Chondrocyte (in vitro differentiated cells): ENCODE measurements at places on chromosomes 11 and 22.

DNA sequence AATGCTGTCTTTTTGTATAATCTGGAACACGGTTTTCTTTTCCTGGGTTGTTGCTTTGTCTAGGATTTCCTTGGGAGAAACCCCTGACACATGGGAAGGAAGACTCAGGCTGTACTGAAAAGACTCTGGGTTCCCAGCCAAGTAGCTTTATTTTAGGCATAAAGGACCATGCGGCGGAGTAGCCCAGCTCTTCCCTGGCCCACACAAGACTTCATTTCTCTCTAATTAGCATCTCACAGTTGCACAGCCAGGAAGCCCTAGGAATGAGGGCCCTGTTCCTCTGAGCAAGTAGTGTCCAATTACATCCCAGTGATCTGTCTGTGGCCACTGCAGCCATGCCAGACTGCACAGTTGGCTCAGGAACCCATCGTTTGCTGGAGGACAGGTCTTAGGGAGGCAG, 319.5 kb downstream of the TENM4 start:
- no peak for DNase-seq
- H3K27ac ChIP-seq = no peak overlapping the region
- no peak overlapping the region for H3K4me3 ChIP-seq

DNA sequence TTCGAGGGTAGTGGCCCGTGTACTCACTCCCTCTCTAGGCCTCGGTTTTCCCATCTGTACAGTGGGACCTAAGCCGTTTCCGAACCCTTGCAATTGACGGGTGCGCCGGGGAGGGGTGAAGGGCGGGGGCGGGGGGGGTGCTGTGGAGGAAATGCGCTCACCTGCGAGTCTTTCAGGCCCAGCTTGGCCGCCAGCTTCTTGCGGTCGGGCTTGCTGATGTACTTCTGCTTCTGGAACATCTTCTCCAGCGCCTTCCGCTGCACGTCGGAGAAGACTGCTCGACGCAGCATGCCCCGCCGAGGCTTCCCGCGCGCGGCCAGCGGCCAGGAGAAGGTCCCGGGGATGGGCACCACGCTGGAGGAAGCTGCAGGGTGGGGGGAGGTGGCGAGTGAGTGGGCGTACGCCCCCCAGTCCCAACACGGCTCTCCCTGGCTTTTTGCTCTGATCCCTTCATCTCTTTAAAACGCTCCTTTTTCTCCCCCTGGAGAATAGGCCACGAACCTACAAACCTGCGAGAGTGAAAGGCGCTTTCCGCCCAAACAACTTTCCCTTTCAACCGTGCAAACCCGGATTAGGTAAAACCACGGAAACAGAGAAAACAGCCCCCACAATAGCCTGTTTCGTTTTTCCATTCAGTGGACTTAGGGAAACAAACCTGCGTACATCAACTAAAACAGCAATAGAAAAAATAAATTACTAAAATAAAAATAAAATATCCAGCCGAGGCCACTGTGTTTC, 3.2 kb downstream of the DBX1 start:
- H3K27me3 ChIP-seq = peaks cover 57% of the 10 kb centered on the region
- H3K4me1 ChIP-seq = peaks cover 34% of the 10 kb centered on the region
- no peak overlapping the region for H3K4me3 ChIP-seq
- H3K27ac ChIP-seq = no peak overlapping the region
- DNase-seq = no peak

GRCh38 chr11:44797886-44798606, 71.3 kb downstream of the TSPAN18 start:
- H3K27me3 ChIP-seq = peaks cover 50% of the 10 kb centered on the region
- DNase-seq = no peak
- H3K4me1 ChIP-seq = peaks cover 17% of the 10 kb centered on the region
- H3K27ac ChIP-seq = no peak overlapping the region
- peaks cover 2% of the 10 kb centered on the region for H3K36me3 ChIP-seq
- no peak overlapping the region for H3K4me3 ChIP-seq

DNA sequence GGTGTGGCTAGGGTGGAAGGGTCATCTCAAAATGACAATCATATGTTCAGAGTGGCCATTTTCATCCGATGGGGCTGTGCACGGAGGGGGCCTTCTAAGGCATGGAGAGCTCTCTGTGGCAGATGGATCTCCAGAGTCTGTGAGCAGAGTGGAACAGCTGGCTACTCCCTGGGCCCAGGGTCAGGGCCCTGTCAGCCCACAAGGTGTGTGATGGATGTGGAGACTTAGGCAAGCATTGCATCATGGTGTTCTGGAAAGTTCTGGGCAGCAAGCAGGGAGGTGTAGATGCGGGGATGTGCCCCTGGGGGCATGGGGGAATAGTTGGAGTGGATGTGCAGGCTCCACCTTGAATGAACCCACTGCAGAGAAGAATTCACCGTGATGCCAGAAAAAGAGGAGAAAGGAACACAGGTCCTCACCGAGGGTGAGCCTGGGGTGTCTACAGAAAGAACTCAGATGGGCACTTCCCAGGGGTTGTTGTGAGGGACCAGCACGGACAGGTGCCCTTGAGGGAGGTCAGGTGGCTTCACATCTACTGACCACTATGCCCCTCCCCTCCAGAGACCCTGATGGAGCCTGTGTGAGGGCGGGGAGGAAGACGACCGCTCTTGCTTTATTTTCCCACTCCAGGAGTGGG, 51.1 kb downstream of the CHRDL2 start:
- H3K36me3 ChIP-seq = no peaks in the 10 kb centered on the region
- no peak for DNase-seq
- H3K4me3 ChIP-seq = no peak overlapping the region
- H3K4me1 ChIP-seq = peaks cover 14% of the 10 kb centered on the region
- H3K27ac ChIP-seq = no peak overlapping the region
- no peaks in the 10 kb centered on the region for H3K27me3 ChIP-seq

DNA sequence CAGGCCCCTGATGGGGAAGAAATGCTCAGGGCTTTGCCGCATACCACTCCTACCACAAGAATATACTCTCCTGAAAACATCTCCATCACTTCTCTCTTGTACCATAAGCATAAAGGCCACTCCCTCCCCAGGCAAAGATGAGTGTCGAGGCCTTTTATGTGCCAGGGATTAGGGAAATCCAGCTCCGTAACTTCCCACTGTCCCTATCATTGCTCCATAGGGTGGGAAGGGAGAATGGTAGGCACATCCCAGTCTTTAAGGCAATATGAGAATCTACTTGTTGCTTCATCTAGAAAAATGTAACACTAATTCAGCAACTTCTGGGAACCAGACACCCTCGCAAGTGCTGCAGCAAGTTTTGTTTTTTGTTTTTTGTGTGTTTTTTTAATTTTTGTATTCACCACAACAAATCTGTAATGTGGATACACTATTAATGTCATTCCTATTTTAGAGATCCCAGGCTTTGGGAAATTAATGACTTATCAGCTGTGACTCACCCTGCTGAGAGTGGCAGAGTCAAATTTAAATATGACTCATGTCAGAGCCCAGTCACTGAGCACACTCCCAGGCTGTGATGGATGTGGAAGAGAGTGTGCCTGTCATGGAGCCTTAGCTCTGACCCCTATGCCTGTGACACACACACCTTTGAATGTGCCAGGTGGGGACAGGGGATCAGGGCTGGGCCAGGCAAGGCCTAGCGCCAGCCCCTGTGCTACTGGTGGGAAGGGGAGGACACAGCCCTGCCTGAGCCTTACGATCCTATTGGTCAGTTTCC, 23.4 kb downstream of the PANX1 start:
- no peaks in the 10 kb centered on the region for H3K27me3 ChIP-seq
- peaks cover 2% of the 10 kb centered on the region for H3K36me3 ChIP-seq
- H3K4me3 ChIP-seq = peak overlapping the region; percentile 4
- H3K27ac ChIP-seq = peak overlapping the region; percentile 89

GRCh38 chr11:128285321-128285720, 302.0 kb downstream of the ETS1 start:
- no peaks in the 10 kb centered on the region for H3K27me3 ChIP-seq
- no peak overlapping the region for H3K27ac ChIP-seq
- no peaks in the 10 kb centered on the region for H3K36me3 ChIP-seq
- H3K4me3 ChIP-seq = no peak overlapping the region
- DNase-seq = no peak

GRCh38 chr11:16902781-16903378, 111.3 kb downstream of the PLEKHA7 start:
- H3K27me3 ChIP-seq = no peaks in the 10 kb centered on the region
- no peaks in the 10 kb centered on the region for H3K36me3 ChIP-seq
- DNase-seq = no peak
- H3K27ac ChIP-seq = no peak overlapping the region

- no peak overlapping the region for H3K4me3 ChIP-seq
- peaks cover 67% of the 10 kb centered on the region for H3K4me1 ChIP-seq
- DNase-seq = no peak
- H3K27me3 ChIP-seq = no peaks in the 10 kb centered on the region
- peak overlapping the region; percentile 80 for H3K27ac ChIP-seq
Observed at GRCh38 chr11:62399172-62399877, 19.5 kb upstream of the SCGB1A1 start.

GRCh38 chr11:18314784-18315523, 7.0 kb downstream of the HPS5 start:
- H3K4me3 ChIP-seq = no peak overlapping the region
- H3K27me3 ChIP-seq = no peaks in the 10 kb centered on the region
- H3K27ac ChIP-seq = peak overlapping the region; percentile 82
- no peak for DNase-seq
- peaks cover 12% of the 10 kb centered on the region for H3K36me3 ChIP-seq
- H3K4me1 ChIP-seq = peaks cover 76% of the 10 kb centered on the region

- no peaks in the 10 kb centered on the region for H3K36me3 ChIP-seq
- H3K4me1 ChIP-seq = peaks cover 10% of the 10 kb centered on the region
- peak within 1 kb of the TSS; percentile 76 for H3K4me3 ChIP-seq
- peak; percentile 92 for DNase-seq
- H3K27me3 ChIP-seq = no peaks in the 10 kb centered on the region
Observed at GRCh38 chr22:30694640-30695350, at the start of gene OSBP2. OSBP2 (plus strand) TSS chr22:30694874; CDS start chr22:30694910, 36 bp downstream.

GRCh38 chr11:125923012-125923579, 18.8 kb downstream of the DDX25 start:
- H3K4me1 ChIP-seq = peaks cover 8% of the 10 kb centered on the region
- no peak for DNase-seq
- peaks cover 30% of the 10 kb centered on the region for H3K27me3 ChIP-seq
- H3K36me3 ChIP-seq = no peaks in the 10 kb centered on the region

- DNase-seq = no peak
- H3K27ac ChIP-seq = no peak overlapping the region
- H3K27me3 ChIP-seq = peaks cover 62% of the 10 kb centered on the region
- no peaks in the 10 kb centered on the region for H3K36me3 ChIP-seq
Observed at GRCh38 chr11:72606748-72607468, 67.3 kb downstream of the PDE2A start.

GRCh38 chr11:117096201-117096991, 1.8 kb downstream of the SIK3 start:
- no peak for DNase-seq
- H3K27ac ChIP-seq = no peak overlapping the region
- H3K4me3 ChIP-seq = peak overlapping the region; percentile 93
- H3K4me1 ChIP-seq = peaks cover 58% of the 10 kb centered on the region
- no peaks in the 10 kb centered on the region for H3K27me3 ChIP-seq
- H3K36me3 ChIP-seq = no peaks in the 10 kb centered on the region

- no peak for DNase-seq
- H3K36me3 ChIP-seq = no peaks in the 10 kb centered on the region
- no peak overlapping the region for H3K27ac ChIP-seq
- no peak overlapping the region for H3K4me3 ChIP-seq
Observed at GRCh38 chr11:125068368-125068767, 5.3 kb downstream of the SLC37A2 start.

DNA sequence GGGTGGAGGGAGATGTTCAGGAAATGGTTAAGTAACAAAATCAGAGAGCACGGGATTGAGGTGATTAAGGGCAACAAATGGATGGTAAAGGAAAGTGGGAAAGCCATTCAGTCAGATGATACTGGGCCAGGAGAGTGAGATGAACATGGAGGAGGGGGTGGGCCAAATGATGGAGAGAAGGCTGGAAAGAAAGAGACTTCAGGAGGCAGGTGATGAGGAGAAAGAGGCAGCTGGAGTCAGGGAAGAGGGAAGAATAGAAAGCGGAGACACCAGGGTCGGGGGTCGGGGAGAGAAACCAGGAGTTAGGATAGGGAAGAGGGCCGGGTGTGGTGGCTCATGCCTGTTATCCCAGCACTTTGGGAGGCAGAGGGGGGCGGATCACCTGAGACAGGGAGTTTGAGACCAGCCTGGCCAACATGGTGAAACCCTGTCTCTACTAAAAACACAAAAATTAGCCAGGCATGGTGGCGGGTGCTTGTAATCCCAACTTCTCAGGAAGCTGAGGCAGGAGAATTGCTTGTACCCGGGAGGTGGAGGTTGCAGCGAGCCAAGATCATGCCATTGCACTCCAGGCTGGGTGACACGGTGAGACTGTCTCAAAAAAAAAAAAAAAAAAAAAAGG, 4.7 kb upstream of the KDM2A start:
- H3K4me3 ChIP-seq = no peak overlapping the region
- H3K27me3 ChIP-seq = no peaks in the 10 kb centered on the region
- H3K36me3 ChIP-seq = no peaks in the 10 kb centered on the region
- peak; percentile 68 for DNase-seq

DNA sequence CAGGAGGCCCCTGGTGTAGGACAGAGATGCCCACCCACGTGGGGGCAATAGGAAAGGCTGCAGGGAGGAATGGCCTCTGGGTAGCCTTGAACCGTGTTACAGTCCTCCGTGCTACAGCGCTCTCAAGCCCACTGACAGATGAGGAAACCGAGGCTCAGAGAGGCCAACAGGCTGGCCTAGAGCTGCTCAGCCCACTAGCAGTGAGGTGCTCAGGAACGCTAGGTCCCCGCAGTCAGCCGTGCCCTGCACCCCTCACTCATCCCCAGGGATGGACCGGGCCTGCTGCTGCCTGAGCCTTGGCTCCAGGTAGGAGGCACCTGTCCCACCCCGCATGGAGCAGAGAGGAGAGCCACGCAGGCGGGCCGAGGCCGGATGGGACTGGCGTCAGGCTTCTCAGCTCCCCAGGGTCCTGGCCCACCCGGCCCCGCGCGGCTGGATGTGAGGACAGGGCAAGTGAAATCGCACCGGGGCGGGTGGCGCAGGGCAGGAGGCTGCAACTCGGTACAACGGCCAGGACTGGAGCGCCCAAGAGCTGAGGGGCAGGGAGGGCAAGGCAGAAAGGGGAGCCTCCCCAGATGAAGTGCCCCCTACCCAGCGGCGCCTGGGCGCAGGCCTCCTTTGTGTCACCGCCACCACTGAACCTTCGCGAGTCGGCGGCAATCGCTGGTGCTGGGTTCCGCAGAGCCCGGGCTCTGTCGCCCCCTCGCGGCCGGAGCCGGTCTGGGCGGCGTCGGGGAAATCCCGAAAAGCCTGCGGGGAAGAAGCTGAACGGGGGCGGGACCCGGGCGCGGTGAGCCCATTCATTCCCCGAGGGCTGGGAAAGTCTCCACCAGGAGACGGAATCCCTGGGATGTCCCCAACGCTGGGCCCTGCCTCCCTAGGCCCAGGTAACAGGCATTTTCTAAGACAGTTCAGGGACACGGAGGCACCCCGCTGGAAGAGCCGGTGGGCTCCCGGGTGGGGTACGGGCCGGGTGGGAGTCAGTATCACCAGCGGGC, 8.4 kb upstream of the SLC2A11 start:
- no peaks in the 10 kb centered on the region for H3K36me3 ChIP-seq
- no peak overlapping the region for H3K27ac ChIP-seq
- H3K27me3 ChIP-seq = no peaks in the 10 kb centered on the region
- no peak for DNase-seq
- H3K4me3 ChIP-seq = peak overlapping the region; percentile 9
- H3K4me1 ChIP-seq = peaks cover 36% of the 10 kb centered on the region
